ENCODE measurements at places on chromosomes 6 and 20.
A peak's percentile ranks its signal among the peaks of the same experiment; 100 is the strongest.

- no peak for DNase-seq
Measured at GRCh38 chr6:54706844-54707605, 139.5 kb upstream of the FAM83B start.

DNA sequence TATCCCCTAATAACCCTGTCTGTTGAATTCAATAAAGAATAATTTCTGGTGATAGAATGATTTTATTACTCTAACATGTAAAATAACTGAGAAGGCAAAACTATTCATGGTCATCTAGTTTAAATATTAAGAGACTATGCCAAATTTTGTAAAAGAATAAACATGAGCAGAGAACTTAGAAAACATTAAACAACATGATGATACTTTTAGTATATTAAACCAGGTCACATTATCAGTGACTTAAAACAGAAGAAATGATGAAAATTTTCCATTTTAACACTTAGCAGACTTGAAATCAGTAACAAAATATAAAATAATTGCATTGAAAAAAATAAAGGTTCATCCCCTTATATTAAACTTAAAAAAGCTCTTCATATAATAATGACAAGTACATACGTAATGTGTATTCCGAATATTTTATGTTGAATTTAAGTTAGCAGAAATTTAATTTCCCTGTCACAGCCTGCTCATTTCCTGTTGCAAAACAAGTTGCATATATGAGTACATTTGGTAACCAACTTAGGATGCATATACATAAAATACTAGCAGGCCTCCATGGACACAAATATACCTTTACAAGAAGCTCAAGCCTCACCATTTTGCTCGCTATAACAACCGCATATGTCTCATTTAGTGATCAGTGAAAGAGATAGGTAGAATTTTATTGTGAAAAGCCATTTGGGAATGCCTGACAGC lies 40.6 kb downstream of the DTNBP1 start:
- no peak for DNase-seq

DNA sequence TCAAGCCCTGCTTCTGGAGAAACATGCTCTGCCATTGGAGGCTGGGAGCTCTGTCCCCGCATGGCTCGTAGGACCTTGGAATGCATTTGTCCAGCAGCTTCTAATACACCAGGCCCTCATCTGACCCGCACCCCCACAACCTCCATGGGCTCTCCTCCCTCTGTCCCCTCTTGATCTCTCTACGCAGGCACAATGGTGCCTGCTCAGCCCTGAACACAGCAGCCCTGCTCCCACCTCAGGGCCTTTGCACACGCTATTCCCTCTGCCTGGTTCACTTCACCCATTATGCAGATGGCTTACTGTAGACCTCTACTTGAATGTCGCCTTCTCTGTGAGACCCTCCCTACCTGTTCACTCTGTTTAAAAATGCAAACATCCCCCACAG lies 27.0 kb upstream of the PTGIS start:
- DNase-seq: no peak

- no peak for DNase-seq
Measured at GRCh38 chr20:48523191-48523995, 304.4 kb downstream of the PREX1 start.

DNA sequence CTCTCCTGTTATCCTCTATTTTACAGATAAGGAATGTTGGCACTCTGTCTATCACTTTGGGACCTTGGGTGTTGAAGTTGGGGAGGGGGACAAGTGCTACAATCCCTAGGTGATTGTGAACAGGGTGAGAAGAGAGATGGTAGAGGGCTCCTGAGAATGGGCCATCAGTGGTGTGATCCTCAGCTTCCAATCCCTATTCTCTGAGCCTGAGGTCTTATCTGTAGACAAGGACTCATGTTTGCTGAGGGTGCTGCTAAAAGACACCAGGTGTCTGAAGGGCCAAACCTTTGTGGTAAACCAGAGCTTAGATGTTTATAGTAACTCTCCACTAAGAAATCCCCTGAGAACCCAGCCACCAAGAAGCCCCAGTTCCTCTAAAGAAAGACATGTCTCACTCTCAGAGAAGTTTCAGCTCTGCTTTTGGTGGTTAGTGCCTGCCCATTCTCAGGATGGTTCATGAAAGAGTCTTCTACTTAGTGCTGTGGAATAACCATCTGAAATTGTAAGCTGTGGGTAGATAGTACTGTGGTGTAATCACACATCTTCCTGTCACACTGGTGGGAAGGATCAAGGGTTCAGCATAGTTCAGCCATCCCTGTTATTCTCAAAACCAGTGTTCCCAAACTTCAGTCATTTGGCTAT lies 58.2 kb upstream of the IL20RA start:
- no peak for DNase-seq

DNA sequence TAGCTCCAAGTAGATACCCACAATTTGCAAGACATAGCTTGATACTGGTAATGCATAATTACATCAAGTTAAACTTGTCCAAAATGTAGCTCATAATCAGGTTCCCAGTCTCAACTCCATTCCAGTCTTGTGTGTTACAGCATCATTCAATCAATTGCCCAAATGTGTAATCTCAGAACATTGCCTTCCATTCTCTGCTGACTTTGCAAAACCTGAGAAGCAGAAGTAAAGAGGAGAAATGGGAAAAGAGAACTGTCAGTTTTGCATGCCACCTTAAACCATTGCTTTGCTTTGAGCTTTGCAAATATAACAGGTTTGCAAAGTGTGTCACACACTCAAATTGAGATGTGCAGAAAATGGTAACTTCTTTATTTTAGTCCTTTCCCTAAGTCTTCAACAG lies 40.3 kb upstream of the CNKSR3 start:
- no peak for DNase-seq

- DNase-seq: peak; percentile 11
Measured at GRCh38 chr6:137944793-137945498, 77.9 kb downstream of the TNFAIP3 start.

DNA sequence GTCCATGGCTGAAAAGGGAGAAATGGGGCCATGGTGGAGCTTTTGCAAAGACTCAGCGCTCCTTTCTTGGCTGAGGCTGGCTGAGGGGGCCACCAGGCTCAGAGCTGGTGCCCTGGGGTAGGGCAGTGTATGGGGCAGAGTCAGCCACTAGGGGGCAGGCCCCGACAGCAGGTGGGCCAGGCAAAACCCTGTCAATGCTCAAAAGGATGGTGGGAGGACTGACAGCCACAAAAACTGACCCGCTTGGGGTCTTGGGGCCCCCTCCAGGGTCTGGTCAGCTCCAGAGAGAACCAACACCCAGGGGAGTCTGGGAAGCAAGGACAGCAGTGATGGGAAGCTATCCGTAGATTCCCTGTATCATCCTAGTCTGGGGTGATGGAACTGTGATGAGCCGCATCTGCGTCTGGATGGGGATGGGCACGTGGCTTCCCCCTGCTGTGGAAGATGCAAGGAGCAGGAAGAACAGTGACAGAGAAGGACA lies 306.9 kb downstream of the DHX35 start:
- peak; percentile 35 for DNase-seq

GRCh38 chr6:6882592-6882991 lies 225.2 kb upstream of the RREB1 start:
- no peak for DNase-seq

- DNase-seq: no peak
Measured at GRCh38 chr20:63177134-63177784, 38.7 kb downstream of the YTHDF1 start.

- peak; percentile 55 for DNase-seq
Measured at GRCh38 chr20:1803932-1804501, 91.2 kb upstream of the SIRPA start.

GRCh38 chr20:23116311-23117089 lies 30.4 kb upstream of the CD93 start:
- DNase-seq: no peak

GRCh38 chr20:9916761-9917160 lies 77.9 kb upstream of the PAK5 start:
- no peak for DNase-seq

DNA sequence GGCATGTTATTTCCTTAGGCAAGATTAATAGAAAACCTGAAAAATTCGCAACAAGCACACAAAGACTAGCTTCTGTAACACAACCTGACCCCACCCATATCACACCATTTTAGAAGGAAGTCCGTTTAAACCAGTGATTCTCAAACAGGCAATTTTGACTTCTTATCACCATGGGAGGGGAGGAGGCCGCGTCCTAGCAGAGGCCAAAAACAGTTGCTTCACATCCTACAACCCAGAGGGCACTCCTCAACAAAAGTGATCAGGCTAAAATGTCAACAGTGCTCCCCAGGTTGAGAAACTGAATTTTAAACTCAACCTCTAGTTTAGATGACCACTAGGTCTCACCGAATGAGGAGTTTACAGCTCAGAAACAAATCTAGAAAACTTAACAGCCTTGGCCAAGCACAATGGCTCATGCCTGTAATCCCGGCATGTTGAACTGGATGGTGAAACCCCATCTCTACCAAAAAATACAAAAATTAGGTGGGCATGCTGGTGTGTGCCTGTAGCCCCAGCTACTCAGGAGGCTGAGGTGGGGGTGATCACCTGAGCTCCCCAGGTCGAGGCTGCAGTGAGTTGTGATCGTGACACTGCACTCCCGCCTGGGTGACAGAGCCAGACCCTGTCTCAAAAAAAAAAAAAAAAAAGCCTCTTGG lies 3.4 kb downstream of the SNX5 start:
- no peak for DNase-seq
